ENCODE measurements at places on chromosomes 1 and 21.

DNA sequence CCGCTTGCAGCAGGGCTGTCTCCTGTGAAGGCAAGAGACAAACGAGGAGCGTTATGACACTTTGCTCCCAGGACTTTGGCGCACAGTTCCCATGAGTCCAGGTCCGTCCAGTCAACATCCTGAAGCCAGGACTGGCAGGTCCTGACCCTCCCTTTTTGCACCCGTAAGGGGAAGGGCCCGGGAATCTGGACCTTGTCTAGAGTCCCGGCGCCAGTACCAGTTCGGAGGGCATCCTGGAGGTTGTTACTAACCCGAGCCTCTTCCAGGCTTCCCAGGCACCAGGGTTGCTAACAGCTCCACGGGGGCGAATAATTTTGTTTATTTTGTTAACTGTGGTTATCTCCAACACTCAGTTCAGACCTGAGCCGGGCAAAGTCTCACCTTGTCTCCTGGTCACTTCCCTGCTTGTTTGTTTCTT lies 682 bp upstream of the RWDD3 start:
- peak; percentile 35 for DNase-seq

GRCh38 chr1:101205457-101205856 lies 31.4 kb upstream of the S1PR1 start:
- DNase-seq, result no peak

DNA sequence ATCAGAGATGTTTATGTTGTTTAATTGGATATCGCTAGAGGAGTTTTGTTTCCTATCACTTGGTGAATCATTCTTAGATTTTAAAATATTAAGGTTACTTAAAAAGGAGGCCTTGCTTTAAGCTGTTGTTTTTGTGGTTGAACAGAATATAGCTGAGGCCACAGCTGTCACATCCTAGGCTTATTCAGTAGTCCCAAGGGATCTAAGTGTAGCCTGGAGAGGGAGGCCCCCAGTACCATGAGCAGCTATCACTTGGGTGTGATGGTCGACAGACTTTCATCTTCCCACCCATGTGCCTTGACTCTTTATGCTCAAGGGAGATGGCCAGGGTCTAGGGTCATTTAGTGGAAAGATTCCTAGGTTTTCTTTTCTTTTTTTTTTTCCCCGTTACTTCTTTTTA lies 278.7 kb downstream of the HHAT start:
- no peak for DNase-seq

- DNase-seq, result no peak
Measured at GRCh38 chr1:233629305-233629935, 15.5 kb downstream of the KCNK1 start.
